Fibroblast of skin of left quadriceps (primary cell): ENCODE measurements at places on chromosomes 5 and 9.
A peak's percentile ranks its signal among the peaks of the same experiment; 100 is the strongest.

DNA sequence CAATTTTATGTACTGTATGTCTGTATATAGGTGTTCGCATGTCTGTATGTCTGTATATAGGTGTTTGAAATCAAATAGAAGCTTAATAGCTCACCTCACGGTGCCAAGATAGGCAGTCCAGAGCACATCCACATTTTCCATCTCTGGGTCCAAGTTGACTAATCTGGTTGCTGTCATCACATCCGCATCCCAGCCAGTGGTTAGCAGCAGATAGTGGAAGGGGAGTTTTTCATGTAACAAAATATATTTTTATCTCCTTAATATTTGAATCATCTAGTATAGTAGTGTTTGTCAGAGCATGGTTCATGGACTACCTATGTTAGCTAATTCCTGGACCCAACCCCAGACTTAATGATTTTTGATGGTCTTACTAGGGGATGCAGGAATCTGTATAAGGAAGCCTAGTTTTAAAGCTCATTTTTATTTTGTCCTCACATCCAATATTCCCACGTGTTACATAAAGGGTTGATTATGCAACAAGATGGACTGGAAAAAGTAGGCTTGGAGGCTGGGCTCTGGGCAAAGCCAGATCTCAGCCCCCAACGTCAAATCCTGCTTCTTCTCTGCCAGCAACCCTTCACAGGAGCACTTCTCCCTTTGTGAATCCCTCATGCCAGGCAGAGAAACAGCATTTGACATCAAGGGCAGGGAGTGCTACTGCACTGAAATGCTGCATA is 219.7 kb downstream of the ZSWIM6 start:
- no peak for DNase-seq

DNA sequence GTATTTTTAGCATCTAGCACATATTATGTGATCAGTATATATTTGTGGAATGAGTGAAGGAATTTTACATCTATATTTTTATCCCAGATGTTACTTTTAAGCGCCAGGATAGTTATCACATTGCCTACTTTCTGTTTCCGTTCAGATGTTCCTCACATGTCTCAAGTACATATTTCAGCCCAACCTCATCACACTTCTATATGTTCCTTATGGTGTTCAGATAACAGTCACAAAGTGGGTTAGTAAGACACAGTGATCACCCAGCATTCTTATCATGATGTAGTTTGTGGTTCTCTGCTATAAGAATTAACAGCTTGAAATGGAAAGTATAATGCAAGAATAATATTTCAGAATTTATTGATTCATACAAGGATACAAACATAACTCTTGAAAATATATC is 170.0 kb upstream of the RASA1 start:
- no peak for DNase-seq

DNA sequence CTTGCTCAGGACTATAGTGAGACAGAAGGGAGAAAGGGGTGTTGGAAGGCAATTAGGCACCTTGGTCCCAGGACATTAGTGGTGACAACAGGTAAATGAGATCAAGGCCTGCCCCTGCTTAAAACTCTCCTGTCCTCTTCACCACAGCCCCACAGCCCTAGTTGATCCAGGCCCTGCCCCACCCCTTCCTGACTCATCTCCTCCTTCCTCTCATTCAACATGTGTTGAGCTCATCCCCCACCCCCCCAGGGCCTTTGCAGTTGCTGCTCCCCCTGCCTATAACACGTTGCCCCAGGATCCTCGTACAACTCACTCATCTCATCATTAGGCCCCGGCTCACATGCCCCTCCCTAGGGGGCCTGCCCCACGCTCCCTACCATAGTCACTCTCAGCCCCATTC is 66.8 kb downstream of the TSPAN17 start:
- DNase-seq, result no peak

DNA sequence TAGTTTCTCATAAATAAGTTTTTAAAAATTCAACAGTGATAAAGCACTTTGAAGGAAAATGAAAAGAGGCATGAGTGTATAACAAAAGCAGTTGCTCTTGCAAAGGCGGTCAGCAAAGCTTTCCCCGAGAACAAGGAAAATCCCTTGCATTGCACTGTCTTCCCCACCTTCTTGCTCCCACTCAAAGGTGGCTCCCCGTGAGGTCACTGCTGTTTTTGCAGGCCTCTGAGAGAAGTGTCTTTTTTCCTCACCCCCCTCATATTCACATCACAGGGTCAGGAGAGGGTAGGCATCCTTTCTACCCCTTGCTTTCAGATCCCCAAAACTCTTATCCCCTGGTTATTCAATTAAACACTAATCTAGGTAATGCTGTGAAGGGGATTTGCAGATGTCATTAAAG is 15.2 kb upstream of the SLC36A1 start:
- DNase-seq, result no peak

DNA sequence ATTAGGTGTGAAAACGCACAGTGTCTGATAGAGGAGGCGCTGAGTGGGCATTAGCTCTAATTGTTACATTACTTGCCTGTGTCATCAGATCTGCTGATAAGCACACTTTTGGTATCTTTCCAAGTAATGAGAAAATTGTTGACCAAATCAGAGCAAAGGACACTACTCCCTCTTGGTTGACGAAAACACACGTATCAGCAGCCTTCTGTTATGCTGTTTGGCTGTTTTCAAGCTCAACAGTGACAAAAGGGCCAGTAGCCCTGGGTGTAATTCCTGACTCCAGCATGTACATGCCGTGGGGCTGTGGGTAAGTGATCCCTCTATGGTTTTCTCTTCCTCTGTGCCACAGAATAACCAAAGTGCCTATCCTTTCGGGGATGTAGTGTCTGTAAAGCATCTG is 151.4 kb downstream of the AUH start:
- no peak for DNase-seq

DNA sequence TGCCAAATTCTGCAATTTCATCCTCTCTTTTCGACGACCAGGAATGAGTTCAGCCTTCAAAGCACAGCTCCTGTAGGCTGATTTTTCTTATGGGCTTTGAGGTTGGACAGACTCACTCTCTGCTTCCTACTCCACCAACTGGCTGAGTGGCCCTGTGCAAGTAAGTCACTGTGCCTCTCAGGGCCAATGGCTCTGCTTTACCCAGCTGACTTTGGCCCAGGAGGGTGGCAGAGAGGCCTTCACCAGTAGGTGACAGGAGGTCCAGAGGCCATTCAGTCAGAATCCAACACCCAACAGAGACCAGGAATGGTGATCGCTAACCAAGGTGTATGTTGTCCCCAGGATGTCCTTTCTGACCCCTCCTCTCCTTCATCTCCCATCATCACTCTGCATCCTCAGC is 49.5 kb upstream of the ALDH1B1 start:
- DNase-seq, result no peak

DNA sequence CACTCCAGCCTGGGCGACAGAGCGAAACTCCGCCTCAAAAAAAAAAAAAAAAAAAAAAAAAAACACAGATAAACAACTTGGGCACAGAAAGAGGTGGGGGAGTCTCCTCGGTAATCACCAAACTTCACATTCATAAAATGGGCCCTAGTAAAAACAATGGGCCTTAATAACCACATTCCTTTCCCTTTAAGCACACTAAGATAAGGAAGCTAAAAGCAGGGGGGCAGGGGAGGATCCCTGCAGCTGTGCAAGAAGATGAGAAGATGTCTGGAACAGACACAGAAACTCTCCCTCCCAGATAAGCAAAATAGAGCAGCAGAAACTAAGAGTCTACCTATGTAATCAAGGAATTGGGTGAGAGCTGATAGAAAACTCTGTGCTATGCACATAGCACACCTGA is 111.2 kb upstream of the FAM174A start:
- DNase-seq, result no peak

DNA sequence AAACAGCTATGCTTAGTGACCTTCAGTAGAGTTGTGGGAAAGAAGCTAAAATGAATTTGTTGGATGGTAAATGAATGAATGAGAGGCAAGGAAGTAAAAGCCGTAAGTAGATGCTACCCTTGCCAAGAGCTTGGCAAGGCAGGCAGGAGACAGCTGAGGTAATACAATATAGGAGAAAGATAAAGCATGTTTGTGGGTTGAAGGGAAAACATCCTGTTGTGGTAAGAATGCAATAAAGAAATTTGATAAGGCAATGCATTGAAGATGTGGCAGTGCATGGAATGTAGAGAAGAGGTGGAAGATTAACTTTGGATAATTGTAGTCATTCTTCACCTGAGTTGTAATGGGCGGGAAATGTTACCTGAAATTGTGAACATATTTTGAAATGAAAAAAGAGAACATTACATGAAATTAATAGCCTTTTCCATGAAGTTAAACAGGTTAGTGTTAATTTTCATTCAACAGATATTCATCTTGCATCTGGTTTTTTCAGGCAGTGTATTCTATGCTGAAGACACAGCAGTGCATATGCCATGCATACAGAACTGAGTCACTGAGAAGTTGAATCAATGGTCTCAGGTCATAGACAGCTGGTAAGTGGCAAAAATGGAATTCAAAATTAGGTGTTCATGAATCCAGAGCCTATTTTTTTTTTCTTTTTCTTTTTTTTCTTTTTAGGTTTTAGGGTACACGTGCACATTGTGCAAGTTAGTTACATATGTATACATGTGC is 43.4 kb upstream of the SPINK5 start:
- no peak for DNase-seq

DNA sequence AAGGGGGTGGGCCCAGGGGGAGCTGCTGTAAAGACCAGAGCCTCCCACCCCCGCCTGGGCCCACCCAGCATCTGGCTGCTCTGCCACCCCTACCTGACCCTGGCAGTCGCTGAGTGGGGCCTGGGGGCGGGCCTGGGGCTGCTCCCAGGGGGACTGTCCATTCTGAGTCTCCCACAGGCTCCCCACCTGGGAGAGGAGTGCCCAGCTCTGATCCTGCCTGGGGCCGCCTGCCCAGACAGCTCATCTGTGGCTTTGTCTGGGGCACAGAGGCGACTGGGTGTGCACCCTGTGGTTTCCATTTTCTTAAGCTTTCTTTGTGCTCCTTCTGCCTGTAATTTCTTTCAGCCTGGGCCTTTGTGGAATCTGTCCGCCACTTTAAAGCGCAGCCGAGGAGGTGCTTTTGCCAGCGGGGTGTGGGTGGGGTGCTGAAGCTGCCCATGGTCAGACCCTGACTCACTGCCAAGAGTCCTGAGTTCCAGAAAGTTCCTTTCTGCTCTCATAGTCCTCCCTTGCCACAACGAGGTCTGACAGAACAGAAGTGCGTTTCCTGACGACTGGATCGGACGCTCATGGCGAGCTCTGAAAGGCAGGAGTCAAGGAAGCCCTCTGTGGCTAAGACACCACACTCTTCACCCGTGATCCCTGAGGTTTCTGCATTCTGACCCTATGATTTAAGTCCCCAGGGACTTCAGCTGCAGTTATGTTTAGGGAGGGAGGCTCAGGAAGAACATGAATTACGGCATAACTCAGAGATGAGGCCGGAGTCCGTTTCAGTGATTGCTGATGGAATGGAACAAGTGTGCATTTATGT is 225.0 kb downstream of the FANCC start:
- peak; percentile 58 for DNase-seq

DNA sequence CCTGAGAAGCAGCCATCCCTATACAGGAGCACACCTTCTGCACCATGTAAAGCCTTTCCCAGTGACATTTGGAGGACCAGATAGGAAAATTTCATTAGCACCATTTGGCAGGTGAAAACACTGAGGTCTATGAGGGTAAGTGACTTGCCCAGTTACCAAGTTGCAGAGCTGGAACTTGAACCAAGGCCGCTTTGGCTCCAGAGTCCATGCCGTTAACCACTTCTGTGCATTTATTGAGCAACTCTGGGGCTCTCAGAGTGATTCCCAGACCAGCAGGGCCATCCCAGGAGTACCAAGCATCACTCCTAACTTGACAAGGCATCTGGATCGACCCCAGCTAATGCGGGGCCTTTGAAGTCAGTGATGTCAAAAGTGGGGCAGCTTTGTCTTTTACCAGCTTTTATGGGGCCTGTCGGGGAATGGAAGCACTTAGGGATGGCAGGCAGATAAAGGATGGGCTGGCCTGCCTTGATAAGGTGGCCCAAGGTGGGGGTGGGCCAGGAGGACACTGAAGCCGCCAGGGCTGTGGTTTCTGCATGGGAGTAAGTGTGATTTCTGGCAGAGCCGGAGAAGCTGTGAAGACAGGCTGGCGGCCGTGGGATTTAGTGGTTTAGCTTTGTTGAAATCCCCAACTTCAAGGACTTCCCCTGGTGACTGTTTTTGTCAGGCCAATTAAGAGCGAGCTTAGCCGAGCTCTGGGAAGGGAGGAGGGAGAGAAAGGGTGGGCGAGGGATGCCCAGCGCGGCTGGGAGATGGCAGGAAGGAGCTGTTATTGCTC is 127.3 kb downstream of the MACROH2A1 start:
- peak; percentile 23 for DNase-seq

- peak; percentile 42 for DNase-seq
Observed at GRCh38 chr9:108761655-108762347, 94.0 kb downstream of the ACTL7B start.

DNA sequence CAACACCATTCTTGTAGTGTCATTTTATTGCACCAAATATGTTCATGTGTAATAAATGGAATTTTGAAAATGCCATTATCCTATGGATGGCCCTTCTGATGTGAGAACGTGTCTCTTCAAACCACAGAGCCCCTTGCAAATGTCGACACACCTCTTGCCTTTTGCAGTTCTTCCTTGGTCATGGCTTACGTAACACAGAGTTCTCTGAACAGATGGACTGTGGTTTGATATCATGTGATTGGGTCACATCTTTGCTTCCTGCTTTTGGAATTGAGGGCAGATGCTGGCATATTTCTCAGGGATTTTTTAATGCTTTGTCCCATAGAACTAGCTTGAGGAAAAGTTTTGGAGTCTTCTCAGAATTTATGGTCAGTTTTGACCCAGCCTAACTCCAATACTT is 4.6 kb downstream of the TGFBR1 start:
- DNase-seq, result peak; percentile 74

- DNase-seq, result no peak
Observed at GRCh38 chr9:117084221-117084620, 330.6 kb downstream of the ASTN2 start.
